Osteoblast (primary cell): ENCODE measurements at places on chromosomes 4 and X. TPM values are rescaled to one million over a fixed set of nuclear protein-coding genes. Genes with fewer than 3 reads are reported as not detected.

DNA sequence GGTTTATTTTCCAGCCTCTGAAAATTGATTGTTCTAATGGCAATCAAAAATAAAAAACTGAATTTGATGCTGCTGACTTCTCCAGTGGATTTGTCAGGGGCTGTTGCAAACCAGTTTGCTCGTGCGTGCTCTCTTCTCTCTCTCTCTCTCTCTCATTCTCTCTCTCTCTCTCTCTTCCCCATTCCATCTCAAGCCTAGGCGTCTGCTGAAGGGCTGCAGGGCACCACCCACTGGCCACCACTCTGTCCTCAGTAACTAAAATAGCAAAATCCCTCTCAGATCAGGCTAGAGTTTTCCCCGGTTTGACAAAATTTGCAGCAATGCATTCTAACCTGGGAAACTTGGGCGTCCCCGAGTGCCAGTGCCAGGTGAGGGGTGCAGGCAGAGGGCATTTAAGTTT is 19.4 kb downstream of the NKX6-1 start:
- peak; percentile 9 for DNase-seq

The PLK4 gene
- 2.2 and 2.4 TPM in 2 replicates for total RNA-seq

GRCh38 chr4:139557556-139558110 is 1.6 kb upstream of the SETD7 start:
- DNase-seq: no peak

DNA sequence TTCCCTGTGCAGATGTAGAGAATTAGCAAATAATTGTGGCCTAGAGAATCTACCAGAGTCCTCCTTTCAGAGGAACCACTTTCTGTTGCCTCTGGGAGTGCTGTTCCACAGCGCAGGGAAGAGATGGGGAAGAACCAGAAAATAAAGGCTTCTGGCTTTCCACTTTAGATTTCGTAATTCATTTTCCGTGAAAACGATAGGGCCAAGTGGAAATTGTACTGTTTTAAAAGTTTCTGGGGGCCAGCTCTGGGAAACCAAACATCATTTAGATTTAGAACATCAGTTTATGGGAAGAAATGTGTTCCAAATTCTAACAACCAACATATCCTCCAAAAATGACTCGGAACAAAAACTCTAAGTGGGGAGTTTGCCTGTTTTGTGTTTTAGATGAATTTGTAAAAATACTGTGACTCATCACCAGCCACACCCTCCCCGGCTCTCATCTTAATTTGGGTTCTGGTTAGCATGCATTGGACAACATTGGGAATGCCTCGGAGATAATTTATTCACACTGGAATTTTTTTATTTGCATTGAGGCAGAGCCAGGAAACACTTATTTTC is 65.2 kb upstream of the LNX1 start:
- peak; percentile 81 for DNase-seq

GRCh38 chrX:125093852-125094251 is 225.8 kb upstream of the TEX13C start:
- no peak for DNase-seq

The ZMAT1 gene
- 0.29 and 0.36 TPM in 2 replicates for total RNA-seq

The TLR10 gene
- under 0.01 TPM in 1 of 2 replicates, not detected in the other for total RNA-seq

- peak; percentile 52 for DNase-seq
Observed at GRCh38 chr4:158856852-158857251, 88.0 kb downstream of the FNIP2 start.

DNA sequence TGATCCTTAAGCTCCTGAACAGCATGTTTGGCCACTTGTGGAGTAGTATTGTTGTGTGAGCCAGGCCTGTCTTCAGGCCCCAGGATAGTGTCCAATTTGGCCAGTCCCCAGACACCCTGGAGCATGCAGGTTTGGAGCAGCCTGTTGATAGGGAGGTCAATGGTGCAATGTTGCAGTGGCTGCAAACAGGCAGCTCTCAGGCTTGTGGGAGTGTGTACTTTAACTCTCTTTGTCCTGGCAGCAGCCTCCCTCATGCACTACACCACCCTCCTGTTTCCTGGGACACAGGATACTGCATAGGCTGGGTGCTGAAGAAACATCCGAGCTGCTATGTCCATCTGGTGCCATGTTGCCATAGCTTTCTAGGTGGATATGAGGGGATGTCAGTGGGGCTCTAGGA is 24.0 kb downstream of the TECRL start:
- DNase-seq: no peak

DNA sequence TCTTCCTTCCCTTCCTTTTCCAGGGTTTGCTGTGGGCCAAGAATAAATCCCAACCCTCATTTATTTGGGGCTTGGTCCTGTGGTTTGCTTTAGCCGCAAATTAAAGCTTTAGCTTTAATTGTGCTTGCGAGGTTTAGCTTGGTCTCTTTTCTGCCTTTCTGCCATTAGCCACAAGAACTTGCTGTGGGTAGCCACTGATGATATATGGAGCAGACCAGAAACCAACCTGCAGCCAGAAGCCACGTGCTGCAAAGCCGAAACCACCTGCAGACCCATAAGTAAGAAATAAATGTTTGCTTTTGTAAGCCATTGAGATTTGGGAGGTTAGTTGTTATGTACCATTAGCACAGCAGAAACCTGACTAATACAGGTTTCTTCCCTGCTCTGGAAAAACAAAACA is 89.8 kb upstream of the S100G start:
- DNase-seq: no peak

The DCAF8L1 gene
- not detected in 2 replicates for total RNA-seq

GRCh38 chrX:69616457-69617203 is 717 bp downstream of the EDA start:
- DNase-seq: no peak

- DNase-seq: no peak
Observed at GRCh38 chr4:67288964-67289363, 256.3 kb downstream of the CENPC start.

The PLAC8 gene
- total RNA-seq: 0.59 and 0.72 TPM in 2 replicates
